ENCODE measurements at places on chromosomes 12 and 14.
A peak's percentile ranks its signal among the peaks of the same experiment; 100 is the strongest.

- DNase-seq, result no peak
Measured at GRCh38 chr14:67357969-67358354, 1.6 kb downstream of the ATP6V1D start.

DNA sequence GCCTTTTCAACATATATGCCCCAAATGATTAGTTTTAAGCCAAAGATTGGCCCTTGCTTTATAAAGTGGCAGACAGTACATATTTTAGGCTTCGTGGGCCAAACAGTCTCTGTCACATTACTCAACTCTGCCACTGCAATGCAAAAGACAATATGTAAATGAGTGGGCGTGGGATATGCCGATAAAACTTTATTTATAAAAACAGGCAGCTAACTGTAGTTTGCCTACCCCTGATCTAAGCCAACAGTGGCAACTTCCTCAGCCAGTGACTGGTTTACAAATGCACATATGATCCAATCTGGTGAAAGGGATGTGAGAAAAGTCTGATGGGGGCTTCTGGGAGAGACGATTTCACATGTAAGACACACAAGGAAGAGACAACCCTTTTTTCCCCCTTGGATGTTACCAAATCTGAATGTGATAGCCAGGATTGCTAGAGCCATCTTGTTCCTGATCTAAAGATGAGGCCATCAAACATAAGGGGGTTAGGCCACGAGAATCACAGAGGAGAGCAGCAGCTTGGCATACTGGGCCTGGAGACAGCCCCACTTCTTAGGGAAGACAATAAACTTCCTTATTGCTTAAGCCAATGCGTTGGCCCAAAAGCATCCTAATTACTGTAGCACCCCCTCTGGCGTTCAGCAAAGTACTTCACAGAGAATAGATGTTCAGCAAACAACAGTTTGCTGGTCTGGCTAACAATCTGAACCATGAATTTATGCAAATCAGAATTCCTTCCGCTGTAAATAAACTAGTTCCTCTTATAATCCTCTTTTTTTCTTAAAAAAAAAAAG is 75.2 kb upstream of the TMCC3 start:
- peak; percentile 37 for DNase-seq

GRCh38 chr14:65469903-65470302 is 57.4 kb downstream of the FUT8 start:
- DNase-seq, result no peak

GRCh38 chr14:51880835-51881580 is 20.6 kb downstream of the GNG2 start:
- no peak for DNase-seq

GRCh38 chr12:124379938-124380754 is 85.3 kb downstream of the RFLNA start:
- DNase-seq, result peak; percentile 86

- no peak for DNase-seq
Measured at GRCh38 chr12:15320881-15321280, 1.4 kb upstream of the PTPRO start.

GRCh38 chr12:6958609-6959057 is 7.5 kb downstream of the PTPN6 start:
- DNase-seq, result no peak

Measured in adipocyte (in vitro differentiated cells).